ENCODE measurements at places on chromosomes 3 and 15.

DNA sequence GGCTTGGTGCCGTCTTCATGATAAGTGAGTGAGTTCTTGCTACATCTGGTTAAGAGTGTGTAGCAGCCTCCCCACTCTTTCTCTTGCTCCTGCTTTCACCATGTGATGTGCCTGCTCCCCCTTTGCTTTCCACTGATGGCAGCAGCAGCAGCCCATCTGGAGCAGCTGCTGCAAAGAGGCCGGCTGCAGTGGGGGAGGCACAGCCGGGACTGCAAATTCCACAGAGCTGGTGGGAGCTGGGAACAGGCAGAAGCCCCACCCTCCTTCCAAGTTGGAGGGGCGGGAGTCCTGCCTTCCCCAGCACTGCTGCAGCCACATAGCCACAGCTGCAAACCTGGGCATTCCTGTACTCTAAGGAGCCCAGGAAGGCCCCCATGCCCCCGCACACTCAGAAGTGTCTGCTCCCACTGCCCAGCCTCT, 62.8 kb upstream of the IMPG2 start:
- no peak for DNase-seq

DNA sequence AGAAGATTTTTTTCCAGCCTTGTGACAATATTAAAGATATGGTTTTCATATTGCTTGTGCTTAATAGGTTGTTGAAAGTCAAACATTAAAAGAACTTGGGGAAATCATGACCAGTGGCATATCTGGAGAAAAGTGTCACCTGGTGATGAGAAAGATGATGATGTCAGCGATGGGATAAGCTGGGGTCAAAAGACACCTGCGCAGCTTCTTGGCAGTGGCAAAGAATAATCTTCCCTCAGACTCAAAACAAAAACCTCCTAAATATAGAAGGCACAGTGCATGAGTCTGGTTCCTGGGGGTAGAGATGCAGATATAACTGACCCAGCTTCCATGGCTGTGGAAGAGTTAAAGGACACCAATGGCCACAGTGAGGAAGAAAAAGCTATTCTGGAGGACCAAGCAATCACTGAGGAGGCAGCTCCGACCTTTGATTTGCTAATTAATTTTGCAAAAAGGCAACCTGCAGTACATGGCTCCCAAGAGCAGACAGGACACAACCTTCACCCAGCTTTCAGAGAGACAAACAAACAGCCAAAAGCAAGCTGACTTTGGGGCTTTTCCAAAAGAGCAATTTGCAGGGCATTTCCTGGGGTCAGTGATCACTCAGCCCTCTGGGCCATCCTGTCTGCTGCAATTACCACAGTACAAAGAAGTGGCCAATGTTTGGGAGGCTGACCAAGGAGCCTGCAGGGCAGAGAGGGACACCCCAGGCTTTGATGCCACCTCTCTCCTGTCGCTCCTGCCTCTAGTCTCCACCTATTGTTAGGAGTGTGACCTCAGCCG, 17.6 kb upstream of the SEMA5B start:
- no peak for DNase-seq

- no peak for DNase-seq
Measured at GRCh38 chr3:111227216-111227615, 155.6 kb downstream of the NECTIN3 start.

- DNase-seq, result no peak
Measured at GRCh38 chr15:71390096-71390495, 274.8 kb downstream of the THSD4 start.

GRCh38 chr15:76903251-76903681, 1.9 kb downstream of the SCAPER start:
- DNase-seq, result no peak

- DNase-seq, result no peak
Measured at GRCh38 chr3:134709561-134710312, 58.9 kb upstream of the KY start.

All from iPS DF 6.9 (cell line).